ENCODE measurements at places on chromosomes 12 and 14. TPM values are rescaled to one million over a fixed set of nuclear protein-coding genes. Genes with fewer than 3 reads are reported as not detected.
A peak's percentile ranks its signal among the peaks of the same experiment; 100 is the strongest.

KRT72 gene
- not detected for total RNA-seq

ZNF641 gene
- total RNA-seq, result 15.5 TPM

PDE3A gene
- 9.6 TPM for total RNA-seq

SLC7A7 gene
- total RNA-seq, result 7.4 TPM

DNA sequence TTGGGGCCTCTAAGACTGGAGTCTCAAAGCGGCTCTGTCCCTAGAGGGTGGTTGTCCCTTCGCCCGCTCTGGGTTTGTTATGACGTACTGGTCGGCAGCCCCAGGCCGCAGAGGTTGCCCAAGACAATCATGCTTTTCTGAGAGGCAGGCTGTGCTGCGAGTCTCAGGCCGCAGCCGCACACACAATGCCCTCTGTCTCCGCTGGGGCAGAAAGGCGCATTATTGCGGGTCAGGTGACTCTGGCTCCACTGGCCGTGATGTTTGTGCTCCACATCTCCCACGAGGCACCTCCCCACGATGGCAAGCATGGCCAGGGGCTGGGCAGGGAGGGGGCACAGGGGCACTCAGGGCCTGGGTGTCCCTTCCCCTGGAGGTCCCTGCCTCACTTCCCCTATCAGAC is 21.0 kb upstream of the PLEKHG3 start:
- DNase-seq, result peak; percentile 84
- peaks cover 43% of the 10 kb centered on the region for H3K4me1 ChIP-seq
- no peak overlapping the region for H3K4me3 ChIP-seq
- peak overlapping the region; percentile 79 for H3K27ac ChIP-seq
- no peaks in the 10 kb centered on the region for H3K27me3 ChIP-seq

GRCh38 chr12:21656905-21657325 is 727 bp downstream of the LDHB start:
- H3K27ac ChIP-seq, result peak overlapping the region; percentile 82
- H3K36me3 ChIP-seq, result peaks cover 19% of the 10 kb centered on the region
- peak overlapping the region; percentile 67 for H3K4me3 ChIP-seq
- no peaks in the 10 kb centered on the region for H3K27me3 ChIP-seq

GRCh38 chr12:54341378-54342300 is 16.7 kb downstream of the COPZ1 start:
- no peak overlapping the region for H3K4me3 ChIP-seq
- H3K36me3 ChIP-seq, result peaks cover 59% of the 10 kb centered on the region

- H3K27me3 ChIP-seq, result no peaks in the 10 kb centered on the region
- no peak for DNase-seq
- H3K4me3 ChIP-seq, result no peak overlapping the region
Observed at GRCh38 chr12:58206876-58207275, 265.5 kb downstream of the ATP23 start.

- peaks cover 50% of the 10 kb centered on the region for H3K4me1 ChIP-seq
- H3K36me3 ChIP-seq, result peaks cover 25% of the 10 kb centered on the region
- H3K27ac ChIP-seq, result peak overlapping the region; percentile 96
- DNase-seq, result no peak
Observed at GRCh38 chr14:22837114-22837749, 847 bp downstream of the MMP14 start.

- no peaks in the 10 kb centered on the region for H3K36me3 ChIP-seq
- no peaks in the 10 kb centered on the region for H3K27me3 ChIP-seq
- H3K4me1 ChIP-seq, result no peaks in the 10 kb centered on the region
- H3K27ac ChIP-seq, result no peak overlapping the region
- no peak for DNase-seq
Observed at GRCh38 chr12:49952391-49953055, 2.0 kb downstream of the AQP2 start.

- no peaks in the 10 kb centered on the region for H3K4me1 ChIP-seq
- no peaks in the 10 kb centered on the region for H3K36me3 ChIP-seq
- H3K27me3 ChIP-seq, result no peaks in the 10 kb centered on the region
- no peak for DNase-seq
Observed at GRCh38 chr12:32834122-32834521, 62.5 kb downstream of the PKP2 start.

DNA sequence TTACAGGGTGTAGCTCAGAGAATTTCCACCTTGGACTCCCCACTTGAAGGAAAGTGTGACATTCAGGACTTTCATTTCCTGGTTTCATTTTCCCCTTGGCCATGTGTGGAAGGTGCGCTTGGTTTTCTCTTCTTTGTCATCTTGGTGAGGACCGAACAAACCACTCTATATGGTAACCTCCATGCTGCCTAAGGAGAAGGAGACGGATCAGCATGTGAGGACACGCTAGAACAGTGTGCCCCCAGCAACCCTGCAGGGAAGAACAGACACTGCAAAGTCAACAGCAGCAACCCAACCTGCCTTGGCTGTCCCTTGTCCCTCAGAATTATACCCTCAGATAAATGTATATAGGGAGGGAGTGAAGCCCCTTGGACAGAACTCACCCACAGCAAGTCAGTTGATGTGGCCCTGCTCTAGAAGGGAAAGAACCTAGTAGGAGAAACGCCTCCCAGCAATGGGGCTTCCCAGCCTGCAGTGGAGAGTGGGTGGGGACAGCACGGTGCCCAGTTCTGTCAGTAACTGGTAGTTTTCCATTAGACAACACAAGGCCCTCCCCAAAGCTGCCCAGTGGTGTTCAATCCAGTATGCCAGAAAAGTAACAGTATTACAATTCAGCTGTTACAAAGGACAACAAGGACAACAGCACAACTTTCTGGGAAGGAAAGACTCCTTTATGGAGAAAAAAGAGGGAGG is 18.9 kb upstream of the COCH start:
- H3K27me3 ChIP-seq, result no peaks in the 10 kb centered on the region
- no peak overlapping the region for H3K4me3 ChIP-seq
